NCI-H1436 treated with DMSO at 0.1 percent for 48 hours (cell line): ENCODE measurements at places on chromosomes 12 and 14.

DNA sequence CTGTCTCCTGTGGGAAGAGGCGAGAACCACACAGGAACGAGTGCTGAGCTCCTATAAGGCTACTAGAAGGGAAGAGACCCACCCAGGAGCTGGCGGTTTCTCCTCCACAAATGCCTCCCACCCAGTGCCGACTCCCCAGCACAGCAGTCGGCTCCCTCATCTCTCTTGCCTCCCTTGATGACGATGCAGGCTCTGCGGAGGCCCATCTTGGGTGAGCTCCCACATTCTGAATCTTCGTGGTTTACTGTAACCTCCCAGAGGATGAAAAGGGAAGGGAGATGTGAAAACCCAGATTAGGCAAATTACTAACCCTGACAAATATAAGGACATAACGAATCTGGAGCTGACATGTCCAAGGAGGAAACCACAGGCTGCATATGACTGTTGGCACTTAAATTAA, 23.8 kb downstream of the GRIN2B start:
- no peak for DNase-seq

DNA sequence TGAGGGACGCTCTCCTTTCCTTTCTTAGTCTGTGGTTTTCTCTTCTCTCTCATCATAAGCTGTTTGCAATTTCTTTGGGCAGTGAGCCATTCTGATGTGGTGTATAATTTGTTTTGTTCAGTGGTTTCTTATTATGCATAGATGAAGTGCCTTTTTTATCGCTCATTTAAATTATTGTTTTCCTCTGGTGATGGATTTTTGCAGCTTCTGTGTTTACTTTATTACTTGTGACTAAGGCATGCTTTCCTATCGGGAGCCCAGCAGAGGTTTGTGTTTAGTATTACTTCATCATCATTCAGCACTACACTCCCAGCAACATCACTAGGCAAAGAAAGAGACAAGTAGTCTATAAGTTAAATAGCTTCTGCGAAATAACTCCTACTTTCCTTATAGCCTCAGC, 586.6 kb upstream of the NOVA1 start:
- no peak for DNase-seq

GRCh38 chr12:112352921-112353320, 29.3 kb downstream of the HECTD4 start:
- DNase-seq: no peak

DNA sequence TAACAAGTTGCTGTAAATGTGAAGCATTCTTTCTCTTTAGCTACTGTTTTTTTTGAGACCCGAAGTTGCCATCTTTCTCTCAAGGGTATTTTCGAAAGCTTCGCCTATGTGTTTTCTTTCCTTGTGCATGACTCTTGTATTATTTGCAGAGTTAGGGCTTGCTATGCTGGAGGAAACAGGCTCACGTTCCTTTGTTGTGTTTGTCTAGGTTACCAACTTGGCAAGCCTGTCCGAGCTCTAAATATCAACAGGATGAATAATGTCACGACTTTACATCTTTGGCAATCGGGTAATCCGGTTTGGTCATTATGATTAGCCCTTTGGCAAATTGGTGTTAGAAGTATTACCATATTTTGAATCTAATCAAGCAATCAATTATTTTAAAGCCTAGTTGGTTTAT, 15.9 kb upstream of the ATP6V0A2 start:
- DNase-seq: no peak

- DNase-seq: no peak
These were observed 49.8 kb downstream of the B4GALNT3 start for GRCh38 chr12:509500-509899.

DNA sequence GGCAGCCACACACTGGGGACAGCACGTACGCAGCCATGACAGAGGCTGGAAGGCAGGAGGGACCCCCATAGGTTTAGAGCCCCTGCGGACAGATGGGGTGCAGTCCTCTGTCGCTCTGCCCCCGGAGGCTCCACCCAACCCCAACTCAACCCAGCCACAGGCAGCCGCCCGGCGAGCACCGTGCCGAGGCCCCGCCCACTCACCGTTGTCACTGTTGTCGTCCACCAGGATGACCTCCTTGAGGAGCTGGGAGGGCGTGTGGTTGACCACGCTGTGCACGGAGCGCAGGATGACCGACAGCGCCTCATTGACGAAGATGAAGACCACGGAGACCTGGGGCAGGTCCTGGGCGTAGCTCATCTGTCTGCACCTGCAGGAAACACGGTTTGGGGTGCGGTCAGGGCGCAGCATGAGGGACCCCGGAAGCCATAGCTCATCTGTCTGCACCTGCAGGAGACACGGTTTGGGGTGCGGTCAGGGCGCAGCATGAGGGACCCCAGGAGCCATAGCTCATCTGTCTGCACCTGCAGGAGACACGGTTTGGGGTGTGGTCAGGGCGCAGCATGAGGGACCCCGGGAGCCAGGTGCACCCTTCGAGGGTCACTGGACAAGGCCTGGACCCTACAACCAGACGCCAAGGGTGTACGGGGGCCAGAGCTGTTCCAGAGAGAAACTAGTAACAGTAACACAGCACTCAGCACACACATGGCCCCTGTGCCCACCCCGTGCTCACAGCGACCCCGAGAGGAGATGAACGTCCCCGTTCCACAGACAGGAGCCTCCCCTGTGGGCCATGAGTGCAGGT, 66.9 kb downstream of the GALNT9 start:
- DNase-seq: no peak
